ENCODE measurements at places on chromosomes 3 and 15.

- DNase-seq = no peak
Observed at GRCh38 chr15:73956743-73957135, 30.5 kb downstream of the LOXL1 start.

GRCh38 chr3:178450476-178450875, 85.8 kb upstream of the KCNMB2 start:
- no peak for DNase-seq

DNA sequence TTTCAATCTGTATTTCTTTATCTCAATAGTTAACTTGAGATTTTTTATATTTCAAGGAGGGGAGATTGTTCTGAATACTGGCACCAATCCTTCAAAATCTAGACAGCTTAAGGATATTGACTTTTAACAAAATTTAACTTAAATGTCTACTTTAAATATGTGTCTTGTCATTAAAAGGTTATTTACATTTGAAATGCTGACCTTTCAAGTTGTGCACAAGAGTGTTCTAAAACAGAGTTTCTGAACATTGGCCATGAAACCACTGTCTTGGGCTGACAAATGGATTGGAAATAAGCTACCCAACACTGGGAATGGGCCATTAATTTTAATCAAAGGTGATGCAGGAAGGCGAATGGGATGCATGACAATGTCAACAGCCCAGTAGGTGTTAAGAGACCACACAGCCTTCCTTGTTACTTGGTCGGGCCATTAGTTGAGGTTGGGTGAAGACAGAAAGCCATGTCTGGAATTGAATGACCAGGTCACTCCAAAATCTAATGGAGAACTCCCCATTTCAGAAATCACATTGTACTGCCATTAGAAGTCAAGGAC, 128.5 kb downstream of the CDIN1 start:
- no peak for DNase-seq

- no peak for DNase-seq
Observed at GRCh38 chr15:45776772-45777171, 141.9 kb downstream of the SQOR start.

DNA sequence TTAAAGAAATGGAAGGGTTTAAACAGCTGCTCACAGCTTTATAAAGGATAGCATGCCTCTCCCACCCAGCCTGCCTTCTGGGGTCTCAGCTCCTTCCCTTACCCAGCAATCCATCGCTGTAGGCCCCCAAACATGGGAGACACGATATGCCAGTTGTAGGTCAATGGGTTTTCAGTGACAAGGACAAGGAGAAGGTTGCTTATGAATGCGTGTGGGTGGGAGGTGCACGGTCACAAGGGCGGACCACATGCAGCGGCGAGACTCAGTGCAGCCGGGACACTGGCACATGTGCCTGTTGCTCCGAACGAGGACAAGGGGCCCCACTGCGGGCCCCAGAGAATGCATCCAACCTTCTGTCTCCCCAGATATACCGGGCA, 67.0 kb downstream of the MGLL start:
- DNase-seq = no peak

DNA sequence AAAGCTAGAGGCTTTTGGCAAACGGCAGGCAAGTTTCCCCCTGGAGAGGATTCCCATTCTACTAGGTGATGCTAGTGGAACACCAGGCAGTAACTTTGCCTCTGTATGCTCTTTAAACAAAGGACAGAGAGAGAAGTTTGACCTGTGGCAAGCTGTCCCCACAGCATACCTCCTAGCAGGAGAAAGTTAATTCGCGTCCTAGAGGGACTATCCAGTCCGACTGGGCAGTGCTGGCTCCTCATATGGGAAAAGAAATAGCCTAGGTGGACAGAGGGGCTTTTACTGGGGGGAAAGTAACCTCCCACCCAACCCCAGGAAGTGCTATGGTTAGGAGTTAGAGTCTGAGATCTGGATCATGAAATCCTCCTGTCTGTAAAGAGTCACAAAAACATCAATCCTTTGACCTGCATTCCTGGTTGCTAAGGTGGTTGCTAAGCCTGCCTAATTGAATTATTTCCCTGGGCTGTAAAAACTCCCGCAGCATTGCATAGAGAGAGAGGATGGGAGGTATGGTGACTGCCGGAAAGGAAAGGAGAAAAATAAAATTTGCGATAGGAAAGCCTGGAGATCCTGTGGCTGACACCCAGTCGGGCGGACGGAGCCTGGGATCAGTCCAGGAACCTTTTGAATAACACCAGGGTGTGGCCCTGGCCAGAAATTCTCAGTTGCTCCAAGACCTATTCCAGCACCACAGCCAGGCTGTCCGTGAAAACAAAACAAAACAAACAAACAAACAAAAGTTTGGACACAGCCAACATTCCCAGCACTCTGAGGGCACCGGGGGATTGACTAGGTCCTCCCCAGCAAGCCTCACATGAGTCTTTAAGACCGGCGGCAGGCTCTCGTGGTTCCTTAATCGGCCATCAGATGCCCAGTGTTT, 67.7 kb upstream of the ATP11B start:
- DNase-seq = no peak

- no peak for DNase-seq
Observed at GRCh38 chr3:152193673-152194267, 75.0 kb upstream of the MBNL1 start.

DNA sequence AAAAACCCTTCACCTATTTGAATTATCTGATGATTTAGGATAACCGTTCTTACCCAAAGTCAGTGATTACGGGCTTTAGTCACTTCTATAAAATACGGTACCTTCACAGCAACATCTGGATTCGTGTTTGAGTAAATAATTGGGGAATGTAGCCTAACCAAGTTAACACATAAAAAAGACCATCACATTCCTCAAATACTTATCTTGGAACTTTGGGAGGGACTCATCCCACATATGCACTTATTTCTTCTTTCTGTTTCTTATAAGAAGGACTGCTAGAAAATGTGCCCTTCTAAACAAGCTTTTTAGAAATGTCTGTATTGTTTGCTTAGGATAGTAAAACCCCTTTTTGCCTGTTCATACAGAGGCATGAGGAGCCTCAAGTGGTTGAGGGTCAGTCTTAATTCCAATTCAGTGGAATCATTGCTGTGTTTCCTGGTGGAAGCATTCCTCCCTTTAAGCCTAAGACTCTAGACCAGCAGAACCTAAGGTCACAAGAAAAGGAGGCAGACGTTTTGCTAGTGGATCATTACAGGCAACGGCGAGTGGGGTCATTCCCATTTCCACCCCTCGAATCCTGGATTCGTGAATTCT, 67.5 kb downstream of the TMEM44 start:
- DNase-seq = no peak

All from GM18507 (cell line).